ENCODE measurements at places on chromosomes 13 and 19.

DNA sequence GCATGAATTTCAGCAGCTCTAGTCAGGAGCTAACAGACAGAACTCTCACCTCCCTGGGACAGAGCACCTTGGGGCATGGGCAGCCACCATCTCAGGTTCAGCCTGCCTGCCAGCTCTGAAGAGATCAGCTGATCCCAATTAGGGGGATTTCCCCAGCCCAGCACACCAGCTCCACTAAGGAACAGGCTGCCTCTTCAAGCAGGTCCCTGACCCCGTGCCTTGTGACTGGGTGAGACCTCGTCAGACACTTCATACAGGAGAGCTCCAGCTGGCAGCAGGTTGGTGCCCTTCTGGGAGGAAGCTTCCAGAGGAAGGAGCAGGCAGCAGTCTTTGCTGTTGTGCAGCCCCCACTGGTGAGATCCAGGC, 84.5 kb upstream of the UFM1 start:
- DNase-seq = no peak

GRCh38 chr13:73596382-73596781, 537.6 kb downstream of the KLF5 start:
- DNase-seq = no peak

- DNase-seq = peak; percentile 66
These were observed 8.1 kb upstream of the ZNF784 start for GRCh38 chr19:55632463-55632834.

- DNase-seq = no peak
These were observed 49.1 kb upstream of the FLT1 start for GRCh38 chr13:28544026-28544425.

- DNase-seq = no peak
These were observed 6.2 kb downstream of the SULT2B1 start for GRCh38 chr19:48558018-48558684.

DNA sequence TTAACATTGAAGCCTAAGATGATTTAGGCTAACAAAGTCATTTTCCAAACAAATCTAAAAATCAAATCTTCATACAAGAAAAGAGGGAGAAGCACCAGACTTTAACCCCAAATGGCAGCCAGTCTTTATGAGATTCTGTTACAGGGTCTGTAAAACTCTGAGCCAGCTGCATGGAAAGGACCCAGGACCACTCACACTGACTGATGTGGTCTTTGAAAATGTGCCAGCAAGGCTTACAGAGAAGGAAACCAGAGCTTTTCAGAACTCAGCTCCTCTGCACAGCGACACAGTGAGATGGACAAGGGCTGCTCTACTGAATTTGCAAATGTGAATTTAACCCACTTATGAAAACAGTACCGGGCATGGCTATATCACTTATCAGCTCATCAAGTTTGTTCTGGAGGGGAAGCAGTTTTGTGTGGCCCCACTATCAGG, 98.8 kb upstream of the SERP2 start:
- DNase-seq = no peak

- no peak for DNase-seq
These were observed 1.1 kb upstream of the SHC2 start for GRCh38 chr19:461721-462551.

DNA sequence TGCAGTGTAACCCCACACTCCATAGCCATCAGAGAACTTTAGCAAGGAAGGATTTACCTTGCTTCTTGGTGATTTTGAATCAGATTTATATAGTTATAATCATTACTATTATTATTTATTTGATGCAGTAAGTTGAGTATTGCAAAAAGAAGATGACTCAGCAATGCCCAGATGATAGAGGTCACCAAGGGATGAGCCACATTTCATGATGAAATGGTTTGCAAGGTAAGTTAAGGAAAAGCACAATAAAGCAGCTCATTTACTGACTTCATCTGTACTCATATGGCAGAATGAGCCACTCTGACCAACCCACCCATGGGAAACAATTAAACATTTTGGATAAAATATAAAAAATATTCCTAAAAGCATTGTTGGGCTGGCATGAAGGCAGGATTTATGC, 59.1 kb downstream of the AKAP11 start:
- no peak for DNase-seq

- no peak for DNase-seq
These were observed 10.2 kb upstream of the KPTN start for GRCh38 chr19:47494211-47494547.

DNA sequence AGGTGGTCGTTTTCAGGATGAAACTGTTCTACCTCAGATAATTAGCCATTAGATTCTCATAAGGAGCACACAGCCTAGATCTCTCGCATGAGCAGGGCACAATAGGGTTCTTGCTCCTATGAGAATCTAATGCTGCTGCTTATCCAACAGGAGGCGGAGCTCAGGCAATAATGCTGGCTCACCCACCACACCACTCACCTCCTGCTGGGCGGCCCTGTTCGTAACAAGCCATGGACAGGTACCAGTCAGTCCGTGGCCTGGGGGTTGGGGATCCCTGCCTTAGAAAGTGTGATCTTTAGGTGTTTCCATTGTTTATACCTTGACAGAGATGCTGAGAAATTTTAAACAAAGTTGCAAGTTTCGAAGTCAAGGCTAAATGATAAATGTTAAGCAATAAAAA, 344.6 kb upstream of the HTR2A start:
- no peak for DNase-seq

GRCh38 chr13:33341861-33342452, 56.4 kb upstream of the STARD13 start:
- no peak for DNase-seq

GRCh38 chr13:111597618-111598017, 277.2 kb downstream of the TEX29 start:
- no peak for DNase-seq

DNA sequence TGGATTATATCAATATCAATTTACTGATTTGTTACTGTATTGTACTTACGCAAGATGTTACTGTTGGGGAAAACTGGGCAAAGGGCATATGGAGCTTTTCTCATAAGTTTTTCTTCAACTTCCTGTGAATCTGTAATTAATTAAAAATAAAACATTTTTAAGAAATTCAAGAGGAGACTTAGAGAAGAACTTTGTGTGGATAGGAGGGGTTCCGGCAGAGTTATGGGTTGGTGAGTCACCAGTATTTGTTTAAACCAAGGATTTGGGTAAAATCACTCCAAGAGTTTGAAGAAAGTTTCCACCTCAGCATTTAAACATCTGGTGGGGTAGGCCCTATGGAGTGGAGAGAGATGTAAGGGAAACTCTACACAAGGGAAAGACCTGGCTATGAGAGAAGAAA, 379.6 kb downstream of the TSHZ3 start:
- DNase-seq = no peak

DNA sequence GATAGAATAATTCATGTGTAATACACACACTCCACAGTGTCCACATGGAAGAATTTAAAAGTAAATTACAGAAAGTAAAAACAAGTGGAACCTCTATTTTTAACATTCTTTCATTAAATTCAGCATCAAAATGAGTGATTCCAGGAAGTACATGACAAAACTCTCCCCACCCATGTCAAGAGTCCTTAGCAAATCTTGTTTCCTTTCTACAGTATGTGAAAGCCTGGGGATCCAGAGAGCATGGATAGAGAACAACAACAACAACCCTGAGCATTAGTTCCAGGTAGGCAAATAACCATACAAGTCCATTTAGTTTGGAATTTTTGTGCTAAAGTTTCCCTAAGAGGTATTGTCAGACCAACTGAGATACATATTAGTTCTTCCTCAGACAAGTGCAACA, 267.9 kb downstream of the ENOX1 start:
- DNase-seq = no peak

GRCh38 chr13:24649688-24650043, 30.5 kb upstream of the ATP12A start:
- no peak for DNase-seq

DNA sequence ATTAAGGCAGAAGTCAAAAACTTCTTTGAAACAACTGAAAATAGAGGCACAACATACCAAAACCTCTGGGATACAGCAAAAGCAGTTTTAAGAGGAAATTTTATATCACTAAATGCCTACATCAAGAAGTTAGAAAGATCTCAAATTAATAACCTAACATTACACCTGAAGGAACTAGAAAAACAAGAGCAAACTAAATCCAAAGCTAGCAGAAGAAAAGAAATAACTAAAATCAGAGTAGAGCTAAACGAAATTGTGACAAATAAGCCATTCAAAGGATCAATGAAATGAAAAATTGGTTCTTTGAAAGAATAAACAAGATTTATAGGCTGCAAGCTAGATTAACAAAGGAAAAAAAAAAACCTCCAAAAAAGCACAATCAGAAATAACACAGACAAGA, 2.5 kb upstream of the GPR42 start:
- no peak for DNase-seq

DNA sequence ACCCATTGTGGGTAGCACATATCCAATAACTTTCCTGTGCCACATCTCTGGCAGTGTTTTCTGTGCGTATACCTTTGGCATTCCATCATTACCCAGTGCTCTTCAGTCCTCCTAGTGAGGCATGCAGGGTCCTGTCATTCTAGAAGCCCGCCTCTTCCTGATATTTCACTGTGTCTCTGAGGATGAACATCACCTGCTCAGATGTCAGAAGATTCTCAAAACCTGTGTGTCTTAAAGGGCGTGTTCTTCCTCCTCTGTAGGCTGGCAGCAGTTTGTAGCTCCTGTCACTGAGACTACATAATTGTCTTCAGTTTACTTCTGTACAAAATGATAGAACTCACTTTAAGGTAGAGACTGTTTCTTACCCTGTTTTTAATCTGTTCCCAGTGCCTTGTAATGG, 56.9 kb upstream of the TEX29 start:
- no peak for DNase-seq

DNA sequence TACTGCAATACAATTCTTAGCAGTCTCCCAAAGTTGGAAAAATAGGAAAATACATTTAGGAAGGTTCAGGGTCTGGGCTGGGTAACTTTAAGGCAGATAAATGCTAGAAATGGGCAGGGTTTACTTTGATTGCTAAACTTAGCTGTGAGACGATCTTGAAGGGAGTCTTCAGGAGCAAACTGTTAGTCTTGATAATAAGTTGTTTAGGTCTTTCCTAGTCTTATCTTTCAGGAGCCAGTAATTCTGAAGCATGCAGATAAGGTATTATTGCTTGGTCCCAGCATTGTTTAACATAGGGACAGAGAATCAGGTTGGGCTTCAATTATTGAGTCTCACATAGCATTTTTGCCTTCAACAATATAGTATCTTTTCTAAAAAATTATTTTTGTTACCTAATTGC, 262.4 kb upstream of the MIR17HG start:
- DNase-seq = no peak

- DNase-seq = no peak
These were observed 36.4 kb downstream of the TEX26 start for GRCh38 chr13:30968846-30969245.

- no peak for DNase-seq
These were observed 22.0 kb downstream of the USPL1 start for GRCh38 chr13:30639671-30640070.

DNA sequence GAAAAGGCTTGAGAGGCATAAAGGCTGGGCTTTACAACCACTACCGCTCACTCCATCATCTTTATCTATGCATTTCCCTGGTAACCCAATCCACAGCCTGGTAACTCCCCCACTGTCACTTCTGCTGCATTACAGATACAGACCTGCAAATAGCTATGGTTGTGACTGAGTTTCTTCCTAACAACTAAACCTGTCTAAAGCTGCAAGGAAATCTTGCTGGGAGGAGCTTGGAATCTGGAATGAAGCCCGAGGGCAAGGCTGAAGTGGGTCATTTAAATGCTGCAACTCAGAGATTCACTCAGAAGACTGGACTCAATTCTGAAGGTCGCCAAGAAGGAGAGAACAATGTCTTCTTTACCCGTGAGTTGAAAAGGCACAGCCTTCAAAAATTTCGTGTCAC, at the start of gene LGALS13:
LGALS13 (plus strand) TSS at position 301 of the 400 bp plus-strand sequence; CDS start at position 346, 45 bp downstream.
- DNase-seq = no peak

DNA sequence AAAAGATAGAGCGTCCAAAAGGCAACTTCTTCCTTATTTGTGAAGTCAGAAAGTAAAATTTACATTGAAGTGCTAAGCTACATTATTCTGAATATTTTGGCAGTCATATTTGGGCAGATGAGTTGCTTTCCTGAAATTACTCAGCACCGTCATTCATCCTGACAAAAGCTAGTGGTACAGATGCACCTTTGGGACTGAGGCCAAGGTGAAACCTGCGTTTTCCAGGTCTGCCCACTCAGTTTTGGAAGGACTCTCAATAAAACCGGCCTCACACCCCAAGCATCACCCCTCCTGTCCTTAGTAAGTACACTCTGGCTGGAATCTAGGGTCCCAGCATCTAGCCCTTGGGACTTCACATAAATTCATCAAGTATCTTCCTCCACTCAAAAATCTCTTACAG, 187.5 kb downstream of the TM9SF2 start:
- DNase-seq = no peak

DNA sequence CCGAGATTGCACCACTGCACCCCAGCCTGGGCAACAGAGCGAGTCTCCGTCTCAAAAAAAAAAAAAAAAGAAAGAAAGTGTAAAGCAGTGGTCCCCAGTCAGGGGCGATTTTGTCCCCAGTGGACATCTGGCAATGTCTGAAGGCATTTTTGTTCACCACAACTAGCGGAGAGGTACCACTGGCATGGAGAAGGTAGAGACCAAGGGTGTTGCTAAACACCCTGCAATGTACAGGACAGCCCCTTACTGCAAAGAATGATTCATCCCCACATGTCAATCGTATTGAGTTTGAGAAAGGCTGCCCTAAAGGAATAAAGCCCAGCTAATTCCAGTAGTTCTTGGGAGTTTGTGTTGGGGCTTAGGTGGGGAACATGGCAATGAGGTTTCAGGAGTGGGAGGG, 38.7 kb downstream of the CYP4F2 start:
- no peak for DNase-seq

- no peak for DNase-seq
These were observed 9.1 kb downstream of the ARID3A start for GRCh38 chr19:934865-935479.

DNA sequence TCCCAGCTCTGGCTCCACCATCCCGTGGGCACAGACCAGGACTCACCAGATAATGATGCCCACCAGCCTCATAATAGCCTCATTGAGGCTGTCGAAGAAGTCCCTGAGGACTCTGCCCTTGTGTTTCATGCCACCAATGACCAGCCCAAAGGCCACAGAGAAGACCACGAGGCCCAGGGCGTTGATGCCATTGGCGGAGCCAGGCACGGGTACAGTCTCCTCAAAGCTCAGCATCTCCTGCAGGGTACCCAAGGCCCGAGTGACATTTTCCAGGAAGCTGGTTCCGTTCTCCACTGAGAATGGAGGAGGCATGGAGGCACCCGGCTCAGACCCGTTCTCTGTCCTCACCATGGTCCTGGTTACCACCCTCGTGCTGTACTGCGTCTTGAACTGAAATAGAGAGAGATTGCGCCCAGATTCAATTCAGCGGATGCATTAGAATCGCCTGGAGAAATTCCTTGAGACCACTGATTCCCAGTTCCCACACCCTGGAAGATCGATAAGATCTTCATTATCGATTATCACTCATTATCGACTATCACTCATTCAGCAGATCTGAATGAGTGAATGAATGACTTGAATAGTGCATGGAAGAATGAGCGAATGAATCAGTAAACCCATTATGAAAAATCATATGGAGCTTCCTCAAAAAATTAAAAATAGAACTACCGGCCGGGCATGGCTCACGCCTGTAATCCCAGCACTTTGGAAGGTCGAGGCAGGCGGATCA, 17.5 kb downstream of the SLC1A6 start:
- DNase-seq = no peak
